ENCODE measurements at places on chromosomes 16 and 17. TPM values are rescaled to one million over a fixed set of nuclear protein-coding genes. Genes with fewer than 3 reads are reported as not detected.

Gene ABCA6
- total RNA-seq = 3.7 TPM

Gene MPV17L
- total RNA-seq = 13.9 TPM

Gene CCDC154
- 0.41 TPM for total RNA-seq

Gene RRN3
- 84.4 TPM for total RNA-seq

Gene ELMO3
- total RNA-seq = 0.41 TPM

Gene PRSS33
- not detected for total RNA-seq

Gene SLX1A
- total RNA-seq = 12.2 TPM

Gene WNT9B
- not detected for total RNA-seq

Gene TENT4B
- total RNA-seq = 27.7 TPM

Gene PABPN1L
- not detected for total RNA-seq

Gene RDM1
- 0.41 TPM for total RNA-seq

Gene KCNJ18
- not detected for total RNA-seq

Gene KRTAP9-8
- not detected for total RNA-seq

Gene ST6GALNAC1
- total RNA-seq = 0.82 TPM

Gene CTRB2
- not detected for total RNA-seq

Data from frontal cortex (tissue), 4 donors.